ENCODE measurements at places on chromosomes 11 and 22.

GRCh38 chr22:37223965-37224551 lies 11.8 kb upstream of the SSTR3 start:
- no peak overlapping the region for H3K4me3 ChIP-seq
- no peaks in the 10 kb centered on the region for H3K27me3 ChIP-seq
- H3K36me3 ChIP-seq: no peaks in the 10 kb centered on the region

DNA sequence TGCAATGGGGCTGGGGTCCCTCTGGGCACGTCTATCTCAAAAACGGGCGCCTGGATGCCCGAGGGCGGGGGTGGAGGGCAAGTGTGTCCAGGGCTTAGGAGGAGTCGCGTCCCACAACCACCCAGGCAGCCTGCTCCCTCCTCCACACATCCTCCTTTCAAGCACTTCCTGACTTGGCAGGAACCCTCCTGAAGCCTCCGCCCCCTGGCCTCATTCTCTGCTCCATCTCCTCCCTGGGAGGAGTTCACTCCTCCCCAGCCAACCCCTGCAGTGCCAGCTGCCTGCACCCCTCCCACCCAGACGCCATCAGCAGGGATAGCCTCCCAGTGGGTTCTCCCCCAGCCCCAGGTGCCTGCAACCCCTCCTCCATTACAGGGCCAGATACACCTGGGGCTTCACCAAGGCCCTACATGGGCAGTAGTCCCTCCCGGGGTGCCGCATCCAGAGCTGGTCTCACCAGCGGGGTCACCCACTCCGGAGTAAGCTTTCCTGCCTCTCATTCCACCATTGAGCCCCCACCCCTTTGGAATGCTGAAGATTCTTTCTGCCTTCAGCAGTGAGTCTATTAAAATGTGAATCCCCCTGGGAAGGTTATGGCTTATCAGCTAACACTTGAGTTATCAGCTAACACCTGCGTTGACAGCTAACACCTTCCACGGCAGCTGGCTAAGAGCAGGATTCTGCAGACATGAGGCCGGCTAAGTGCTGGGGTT lies 24.4 kb downstream of the RTN4R start:
- H3K4me3 ChIP-seq: no peak overlapping the region
- H3K27me3 ChIP-seq: no peaks in the 10 kb centered on the region
- peaks cover 28% of the 10 kb centered on the region for H3K4me1 ChIP-seq
- DNase-seq: peak; percentile 43
- no peak overlapping the region for H3K27ac ChIP-seq

- no peaks in the 10 kb centered on the region for H3K36me3 ChIP-seq
- H3K27me3 ChIP-seq: no peaks in the 10 kb centered on the region
- peak overlapping the region; percentile 66 for H3K27ac ChIP-seq
- peaks cover 11% of the 10 kb centered on the region for H3K4me1 ChIP-seq
Measured at GRCh38 chr22:35894937-35895708, 133.5 kb downstream of the RBFOX2 start.

DNA sequence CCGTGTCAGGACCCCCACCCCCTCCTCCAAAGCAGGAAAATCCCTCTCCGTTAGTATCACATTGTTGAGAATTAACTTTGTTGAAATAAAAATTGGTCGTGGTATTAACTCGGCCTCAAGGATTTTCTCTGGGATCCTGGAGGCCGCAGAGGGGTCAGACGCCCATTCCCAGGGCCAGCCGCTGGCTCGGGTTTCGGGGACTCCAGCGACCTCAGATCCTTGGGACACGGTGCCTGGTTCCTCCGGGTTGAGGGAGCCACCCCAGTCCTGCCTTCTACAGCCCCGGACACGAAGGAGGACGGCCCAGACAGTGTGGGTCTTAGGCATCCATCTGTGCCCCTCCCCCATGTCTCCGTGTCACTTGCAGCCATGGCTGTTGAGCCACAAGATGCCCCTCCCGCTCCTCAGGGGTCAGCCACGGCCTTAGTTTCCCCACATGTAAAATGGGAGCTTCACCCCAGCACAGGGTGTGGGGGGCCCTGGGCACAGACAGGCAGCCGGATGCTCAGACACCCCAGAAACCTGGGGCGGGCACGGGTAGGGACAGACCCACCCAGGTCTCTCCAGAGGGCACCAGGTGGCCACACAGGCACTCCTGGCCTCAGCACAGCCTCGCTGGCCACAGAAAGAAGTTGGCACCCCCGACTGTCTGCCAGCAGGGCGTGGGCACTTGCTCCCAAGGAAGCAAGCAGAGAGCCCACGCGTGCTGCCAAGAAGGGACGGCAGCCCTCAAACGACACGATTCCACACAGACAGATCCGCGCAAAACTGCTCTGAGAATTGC lies 15.5 kb downstream of the GP1BB start:
- H3K36me3 ChIP-seq: no peaks in the 10 kb centered on the region
- peaks cover 24% of the 10 kb centered on the region for H3K27me3 ChIP-seq
- no peak for DNase-seq
- H3K4me1 ChIP-seq: no peaks in the 10 kb centered on the region
- H3K4me3 ChIP-seq: no peak overlapping the region

GRCh38 chr22:25765016-25765367 lies 23.0 kb downstream of the MYO18B start:
- no peak for DNase-seq
- H3K4me1 ChIP-seq: no peaks in the 10 kb centered on the region
- H3K27me3 ChIP-seq: no peaks in the 10 kb centered on the region
- no peak overlapping the region for H3K27ac ChIP-seq
- H3K4me3 ChIP-seq: no peak overlapping the region

GRCh38 chr22:23579870-23580575 lies at the start of gene IGLL1:
Gene IGLL1, minus strand, starts transcription at chr22:23580290. Its CDS starts 100 bp downstream, at chr22:23580190.
- H3K4me3 ChIP-seq: no peak within 1 kb of the TSS
- H3K36me3 ChIP-seq: no peaks in the 10 kb centered on the region
- H3K27me3 ChIP-seq: no peaks in the 10 kb centered on the region

DNA sequence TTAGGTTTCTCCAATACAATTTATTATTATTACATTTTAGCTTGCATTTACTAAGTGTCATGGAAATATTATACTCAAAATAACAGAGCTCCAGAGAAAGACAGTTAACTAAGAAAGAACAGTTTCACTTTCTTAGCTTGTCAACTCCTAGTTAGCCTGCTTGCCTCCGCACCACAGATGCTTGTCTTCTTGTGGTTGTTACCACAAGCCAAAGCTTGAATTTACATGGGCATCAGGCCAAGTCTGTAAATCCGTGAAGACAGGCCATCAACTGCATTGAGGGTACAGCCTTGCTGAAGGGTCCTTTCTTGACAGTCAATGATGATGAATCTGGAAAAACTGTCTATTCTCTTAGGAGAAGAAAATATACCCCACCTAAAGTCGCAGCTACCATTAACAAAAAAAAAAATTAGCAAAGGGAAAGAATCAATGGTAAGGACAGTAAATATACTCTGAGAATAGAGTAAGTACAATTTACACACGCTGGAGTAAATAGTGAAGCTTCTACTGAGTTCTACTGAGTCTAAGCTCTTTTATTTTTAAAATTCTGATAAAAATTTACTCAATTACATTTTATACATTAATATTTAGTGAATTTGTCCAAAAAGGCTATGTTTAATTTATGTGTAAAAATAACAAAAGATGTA lies 15.6 kb upstream of the DENND5A start:
- H3K27ac ChIP-seq: no peak overlapping the region
- DNase-seq: no peak
- H3K4me3 ChIP-seq: no peak overlapping the region

GRCh38 chr22:43921370-43921769 lies 2.2 kb upstream of the PNPLA3 start:
- peaks cover 15% of the 10 kb centered on the region for H3K27me3 ChIP-seq
- no peak overlapping the region for H3K4me3 ChIP-seq
- no peaks in the 10 kb centered on the region for H3K36me3 ChIP-seq
- no peak overlapping the region for H3K27ac ChIP-seq
- DNase-seq: no peak

GRCh38 chr11:12086271-12087074 lies 23.9 kb upstream of the MICAL2 start:
- no peaks in the 10 kb centered on the region for H3K36me3 ChIP-seq
- peak overlapping the region; percentile 37 for H3K27ac ChIP-seq
- no peak for DNase-seq
- H3K4me1 ChIP-seq: peaks cover 37% of the 10 kb centered on the region
- no peaks in the 10 kb centered on the region for H3K27me3 ChIP-seq
- H3K4me3 ChIP-seq: no peak overlapping the region

GRCh38 chr22:48439560-48440135 lies 1388.0 kb downstream of the BRD1 start:
- H3K36me3 ChIP-seq: no peaks in the 10 kb centered on the region
- peaks cover 7% of the 10 kb centered on the region for H3K27me3 ChIP-seq
- no peak for DNase-seq
- H3K27ac ChIP-seq: no peak overlapping the region

GRCh38 chr22:35552196-35552842 lies 11.7 kb downstream of the RASD2 start:
- no peaks in the 10 kb centered on the region for H3K36me3 ChIP-seq
- peaks cover 10% of the 10 kb centered on the region for H3K27me3 ChIP-seq
- no peak for DNase-seq
- no peak overlapping the region for H3K27ac ChIP-seq

DNA sequence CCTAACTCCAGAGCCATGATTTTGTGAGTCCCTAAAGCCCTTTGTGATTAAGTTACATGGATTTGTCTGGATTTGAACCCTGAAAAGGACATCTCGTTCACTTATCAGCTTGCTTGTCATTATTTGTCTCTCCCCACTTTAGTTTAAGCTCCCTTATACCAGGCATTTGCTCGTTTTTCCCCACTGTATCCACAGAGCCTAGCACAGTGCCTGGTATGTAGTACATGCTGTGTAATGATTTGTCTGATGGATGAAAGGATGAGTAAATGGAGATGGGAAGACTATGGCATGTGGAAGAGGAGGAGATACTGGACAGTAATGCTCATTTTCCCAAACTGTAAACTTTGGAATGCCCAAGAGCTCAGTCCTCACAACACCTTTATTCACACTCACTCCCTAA lies 9.2 kb upstream of the MCHR1 start:
- H3K27me3 ChIP-seq: no peaks in the 10 kb centered on the region
- H3K4me3 ChIP-seq: no peak overlapping the region
- H3K27ac ChIP-seq: no peak overlapping the region
- DNase-seq: no peak

GRCh38 chr22:35977136-35977535 lies 51.5 kb downstream of the RBFOX2 start:
- no peaks in the 10 kb centered on the region for H3K27me3 ChIP-seq
- H3K27ac ChIP-seq: no peak overlapping the region
- no peaks in the 10 kb centered on the region for H3K36me3 ChIP-seq
- H3K4me3 ChIP-seq: no peak overlapping the region
- no peaks in the 10 kb centered on the region for H3K4me1 ChIP-seq

DNA sequence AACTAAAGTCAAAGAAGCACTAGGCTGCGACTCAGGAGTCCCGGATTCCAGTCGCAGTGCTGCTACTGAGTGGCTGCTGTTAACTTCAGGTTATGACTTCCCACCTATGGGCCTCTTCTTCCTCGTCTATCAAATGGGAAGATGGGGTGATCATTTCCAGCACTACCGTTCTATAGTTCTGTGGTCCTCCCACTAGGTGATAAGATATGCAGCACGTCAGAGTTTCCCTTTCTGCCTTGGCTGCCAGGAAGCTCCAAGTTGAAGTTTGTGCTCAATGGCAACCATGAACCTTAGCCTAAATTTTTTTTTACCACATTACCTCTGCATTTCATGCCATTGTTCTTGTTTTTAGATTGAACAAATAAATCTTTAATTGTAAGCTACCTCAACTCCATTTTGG lies 38.7 kb downstream of the ALX4 start:
- DNase-seq: no peak
- H3K36me3 ChIP-seq: no peaks in the 10 kb centered on the region
- no peak overlapping the region for H3K27ac ChIP-seq
- H3K4me1 ChIP-seq: no peaks in the 10 kb centered on the region

DNA sequence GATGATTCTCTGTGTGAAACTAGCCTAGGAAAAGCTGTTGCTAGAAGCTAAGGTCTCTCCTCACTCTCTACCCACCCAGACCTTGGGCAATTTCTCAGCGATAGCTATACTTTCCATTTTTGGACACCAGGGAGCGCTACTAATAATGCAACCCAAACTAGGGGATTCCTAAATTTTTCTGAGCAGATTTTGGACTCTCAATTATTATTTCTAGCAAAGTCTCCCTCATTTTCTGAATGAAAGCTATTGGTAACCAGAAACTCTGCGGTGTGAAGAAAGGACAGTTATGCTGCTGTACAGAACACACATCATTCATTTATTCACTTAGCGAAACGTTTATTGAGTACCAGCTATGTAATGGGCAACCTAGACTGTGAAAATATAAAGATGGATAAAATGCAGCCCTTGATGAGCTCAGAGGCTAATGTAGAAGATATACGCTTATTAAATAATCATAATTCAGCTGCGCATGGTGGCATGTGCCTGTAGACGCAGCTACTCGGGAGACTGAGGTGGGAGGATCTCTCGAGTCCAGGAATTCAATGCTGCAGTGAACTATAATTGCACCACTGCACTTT lies 6.1 kb upstream of the STIM1 start:
- DNase-seq: no peak
- no peak overlapping the region for H3K4me3 ChIP-seq

DNA sequence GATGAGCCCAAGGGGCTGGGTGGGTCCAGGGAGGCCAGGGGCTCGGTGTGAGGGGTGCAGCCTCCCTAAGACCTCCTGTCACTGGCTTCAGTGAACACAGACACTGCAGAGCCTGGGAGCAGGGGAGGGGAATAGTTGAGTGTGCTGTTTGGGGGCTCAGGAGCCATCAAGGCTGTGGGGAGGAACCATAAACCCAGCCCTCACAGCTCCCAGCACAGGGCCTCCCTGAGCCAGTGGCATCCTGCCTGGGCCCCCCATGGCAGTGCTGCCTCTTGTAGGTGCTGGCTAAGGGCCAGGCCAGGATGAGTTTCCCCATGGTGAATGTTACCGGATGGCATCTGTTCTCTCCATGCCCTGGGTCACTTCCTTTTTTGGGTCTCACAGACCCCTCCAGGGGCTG lies 25.5 kb downstream of the KCNJ5 start:
- H3K27ac ChIP-seq: no peak overlapping the region
- peaks cover 8% of the 10 kb centered on the region for H3K27me3 ChIP-seq
- H3K36me3 ChIP-seq: no peaks in the 10 kb centered on the region
- H3K4me3 ChIP-seq: no peak overlapping the region

GRCh38 chr11:113855803-113856202 lies 19.6 kb downstream of the USP28 start:
- H3K4me3 ChIP-seq: no peak overlapping the region
- no peaks in the 10 kb centered on the region for H3K27me3 ChIP-seq
- H3K36me3 ChIP-seq: peaks cover 14% of the 10 kb centered on the region
- no peak overlapping the region for H3K27ac ChIP-seq

- DNase-seq: no peak
- H3K27me3 ChIP-seq: peaks cover 15% of the 10 kb centered on the region
- no peak overlapping the region for H3K4me3 ChIP-seq
- H3K27ac ChIP-seq: peak overlapping the region; percentile 8
Measured at GRCh38 chr22:39253435-39254070, 8.8 kb upstream of the PDGFB start.
